ENCODE measurements at places on chromosomes 2 and 18.

DNA sequence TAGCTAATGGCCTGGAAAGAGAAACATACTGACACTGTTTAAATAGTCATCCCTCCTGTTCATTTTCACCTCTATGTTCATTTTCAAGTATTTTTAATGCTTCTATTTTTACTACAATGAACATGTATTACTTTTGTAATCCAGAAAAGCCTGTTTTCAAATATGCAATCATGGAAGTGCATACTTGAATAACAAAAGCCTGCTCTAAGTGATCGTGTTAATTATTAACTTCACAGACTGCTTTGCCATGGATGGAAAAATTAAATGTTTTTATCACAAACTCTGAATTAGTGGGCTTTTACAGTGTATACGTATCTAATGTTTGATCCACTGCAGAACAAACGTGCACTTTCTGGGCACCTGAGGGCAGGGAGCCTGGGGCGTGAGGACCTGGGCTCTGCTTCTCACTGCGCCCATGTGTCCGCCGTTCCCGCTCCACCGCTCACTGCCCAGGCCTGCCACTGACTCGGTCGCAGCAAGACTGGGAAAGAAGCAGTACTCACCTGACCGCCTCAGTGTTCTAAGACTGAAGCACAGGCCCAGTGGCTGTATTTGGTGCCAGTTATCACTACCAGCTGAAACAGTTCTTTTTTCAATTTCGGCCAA is 80.6 kb downstream of the UXS1 start:
- no peak for DNase-seq

DNA sequence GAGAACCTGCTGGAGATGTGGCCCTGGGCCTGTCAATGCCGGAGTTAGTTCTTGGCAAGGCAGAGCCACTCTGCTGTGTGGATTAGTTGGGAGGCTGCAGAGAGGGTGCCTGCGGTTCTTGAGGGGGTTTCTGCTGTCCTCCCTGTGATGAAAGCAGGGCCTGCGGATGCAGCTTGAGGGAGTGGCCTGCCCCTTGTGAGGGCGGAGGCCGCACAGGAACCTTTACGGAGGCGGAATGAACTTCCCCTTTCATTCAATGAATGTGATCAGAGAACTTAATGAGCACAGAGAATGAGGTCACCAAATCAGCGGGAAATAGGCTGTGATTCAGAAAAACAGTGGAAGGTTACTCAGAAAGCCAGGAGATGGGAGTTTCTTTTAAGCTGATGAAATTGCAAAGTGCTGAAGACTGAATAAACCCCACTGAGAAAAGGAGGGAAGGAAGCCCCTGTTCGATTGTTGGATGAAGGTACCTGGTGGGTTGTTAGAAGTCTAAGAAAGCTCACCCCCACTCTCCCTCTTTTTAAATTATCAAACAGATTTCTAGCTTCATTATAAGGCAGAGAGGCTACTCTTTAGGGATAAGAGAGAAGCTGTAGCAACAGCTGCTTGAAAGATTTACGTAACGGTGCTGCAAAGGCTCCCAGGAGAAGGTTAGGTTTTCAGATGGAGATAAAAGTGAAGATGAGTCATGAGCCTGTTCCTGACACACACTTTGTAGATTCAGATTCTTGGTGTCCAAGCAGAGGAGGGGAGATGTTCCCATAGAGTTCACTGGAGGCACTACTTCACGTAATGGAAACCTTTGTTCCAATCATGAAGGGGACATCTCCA is 47.4 kb downstream of the VWA3B start:
- DNase-seq, result no peak

GRCh38 chr18:59353079-59353680 is 5.9 kb downstream of the LMAN1 start:
- DNase-seq, result no peak

DNA sequence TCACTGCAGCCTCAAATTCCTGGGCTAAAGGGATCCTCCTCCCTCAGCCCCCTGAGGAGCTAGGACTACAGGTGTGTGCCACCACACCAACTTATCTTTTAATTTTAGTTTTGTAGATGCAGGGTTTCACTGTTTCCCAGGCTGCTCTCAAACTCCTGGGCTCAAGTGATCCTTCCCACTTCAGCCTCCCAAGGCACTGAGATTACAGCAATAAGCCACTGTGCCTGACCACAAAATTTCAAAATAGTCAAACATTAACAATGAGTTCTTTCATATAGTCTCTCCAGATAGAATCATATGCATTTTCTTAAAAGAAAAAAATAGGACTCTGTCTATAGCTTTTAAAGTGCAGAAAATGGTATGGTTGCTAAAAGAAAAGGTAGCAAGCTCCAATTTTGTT is 24.9 kb upstream of the PID1 start:
- DNase-seq, result no peak

Measured in left forelimb (tissue), 1 donor.